ENCODE measurements at places on chromosomes 3 and 15. TPM values are rescaled to one million over a fixed set of nuclear protein-coding genes. Genes with fewer than 3 reads are reported as not detected.

Gene CA12
- total RNA-seq, result 29.6 TPM

Gene CADM2
- 25.0 TPM for total RNA-seq

Gene UACA
- 19.0 TPM for total RNA-seq

Gene CPLX3
- 0.07 TPM for total RNA-seq

Gene AGTR1
- total RNA-seq, result 0.10 TPM

Gene VIPR1
- total RNA-seq, result 0.35 TPM
